ENCODE measurements at places on chromosomes 6 and 20.

- no peak for DNase-seq
Observed at GRCh38 chr6:125245523-125246264, 56.1 kb downstream of the HDDC2 start.

- DNase-seq, result no peak
Observed at GRCh38 chr6:15326067-15326614, 80.3 kb downstream of the JARID2 start.

- DNase-seq, result no peak
Observed at GRCh38 chr20:12617076-12617475, 391.7 kb upstream of the SPTLC3 start.

DNA sequence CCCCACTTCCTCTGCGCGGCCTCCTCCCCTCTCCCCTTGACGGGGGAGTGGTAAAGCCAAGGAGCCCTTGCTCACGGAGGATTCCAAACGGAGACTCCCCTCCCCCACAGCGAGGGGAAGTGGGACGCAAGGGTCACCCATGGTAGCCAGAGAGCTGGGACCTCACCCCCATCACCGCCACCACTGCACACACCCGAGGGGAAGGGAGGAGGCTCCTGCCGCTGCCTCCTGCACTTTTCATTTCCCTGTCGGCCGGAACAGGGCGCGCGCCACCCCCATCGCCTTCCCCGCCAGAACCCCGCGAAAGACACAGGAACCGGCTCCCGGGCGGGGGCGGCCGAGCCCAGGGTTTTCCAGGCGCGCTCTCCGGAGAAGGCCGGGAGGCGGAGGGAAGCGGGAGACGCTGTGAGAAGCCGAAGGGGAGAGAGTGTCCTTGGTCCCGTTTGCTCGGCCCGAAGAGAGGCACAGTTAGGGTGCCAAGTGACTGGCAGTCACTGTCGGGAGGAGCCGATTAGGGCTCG lies 789 bp downstream of the CCND3 start:
- peak; percentile 83 for DNase-seq

- DNase-seq, result peak; percentile 80
Observed at GRCh38 chr6:57221191-57221935, 744 bp downstream of the RAB23 start.

DNA sequence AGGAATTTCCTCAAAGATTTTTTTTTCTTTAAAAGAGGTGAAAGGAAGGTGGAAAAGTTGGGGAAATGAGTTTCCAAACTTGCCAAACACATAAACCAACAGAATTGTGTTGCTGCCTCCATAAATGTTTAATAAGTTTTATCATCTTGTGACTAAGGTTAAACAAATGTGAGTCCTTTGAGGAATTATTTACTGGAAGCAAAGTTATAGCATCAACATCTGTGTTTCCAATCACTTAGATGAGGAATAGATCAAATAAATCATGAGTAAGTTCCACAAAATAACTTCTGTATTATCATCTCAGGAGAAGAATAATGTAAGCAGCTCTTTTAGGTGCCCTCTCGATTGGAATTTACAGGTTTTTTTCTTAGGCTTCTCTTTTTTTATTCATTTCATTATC lies 20.5 kb downstream of the TSHZ2 start:
- no peak for DNase-seq

DNA sequence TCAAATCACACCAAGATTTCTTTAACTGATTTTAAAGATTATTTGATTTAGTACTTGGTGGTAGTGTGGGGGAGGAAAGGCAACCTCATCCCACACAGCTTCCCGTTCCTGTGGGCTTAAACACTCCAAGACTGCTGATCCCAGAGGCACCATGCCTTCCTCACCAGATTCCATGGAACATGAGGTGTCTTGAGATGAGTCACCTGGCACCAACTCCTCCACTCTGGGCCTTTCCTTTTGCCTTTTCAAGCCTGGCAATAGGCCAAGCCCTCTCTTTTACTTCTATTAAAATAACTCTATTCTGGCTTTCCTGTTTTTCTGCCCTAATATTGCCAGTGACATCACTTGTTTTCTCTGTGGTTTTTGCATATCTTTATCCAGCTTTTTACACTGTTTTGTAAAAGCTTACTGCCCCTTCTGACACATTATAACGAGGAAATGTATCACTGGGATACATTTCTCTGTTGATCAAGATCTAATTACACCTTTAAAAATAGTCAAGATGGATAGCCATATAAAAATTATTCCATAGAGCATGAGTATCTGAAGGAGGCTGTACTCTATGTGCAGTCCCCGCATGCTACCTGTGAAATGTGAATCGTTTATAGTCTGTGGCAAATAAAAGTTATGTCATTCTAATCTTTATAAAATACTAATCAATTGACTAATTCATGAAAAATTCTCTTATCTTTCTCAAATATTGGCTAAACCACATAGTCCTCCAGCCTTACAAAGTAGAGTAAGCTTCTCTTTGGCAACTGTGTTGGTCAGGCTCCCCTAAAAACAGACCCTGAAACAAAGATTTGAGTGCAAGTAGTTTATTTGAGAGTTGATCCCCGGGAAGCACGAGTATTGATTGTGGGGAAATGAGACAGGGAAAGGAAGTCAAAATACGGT lies 257.8 kb upstream of the KCNQ5 start:
- no peak for DNase-seq

GRCh38 chr6:7769702-7770101 lies 43.8 kb downstream of the BMP6 start:
- no peak for DNase-seq

DNA sequence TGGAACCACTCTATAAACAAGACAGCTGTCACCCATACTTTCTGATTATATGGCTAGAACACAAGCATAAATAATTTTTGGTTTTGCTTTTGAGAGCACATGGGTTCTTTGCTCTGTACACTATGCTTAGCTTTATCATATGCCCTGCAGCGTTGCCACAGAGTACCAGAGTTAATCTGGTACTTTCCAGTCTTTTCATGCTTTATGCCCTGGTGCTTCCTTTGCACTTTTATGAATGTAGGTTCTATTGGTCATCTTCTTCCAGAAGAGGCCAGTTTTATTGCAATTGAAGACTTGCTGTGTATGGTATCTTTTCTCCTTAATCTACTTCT lies 20.8 kb downstream of the SHLD1 start:
- DNase-seq, result no peak

DNA sequence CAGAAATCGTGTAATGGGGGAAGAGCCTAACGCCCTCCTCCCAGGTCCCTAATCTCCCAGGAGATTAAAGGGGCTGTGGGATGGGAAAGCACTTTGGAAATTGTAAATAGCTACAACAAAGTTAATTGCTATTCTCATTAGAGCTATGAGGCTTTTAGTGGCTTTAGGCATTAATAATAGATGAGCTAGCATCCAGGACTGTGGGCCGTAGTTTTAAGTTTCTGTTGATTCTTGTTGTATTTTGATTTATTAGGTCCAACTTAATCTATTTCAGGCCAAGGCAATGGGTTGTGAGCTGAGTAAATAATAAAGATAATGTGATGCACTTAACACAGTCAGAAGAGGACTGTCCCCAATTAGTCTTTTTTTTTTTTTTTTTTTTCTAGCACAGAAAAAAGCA lies 67.7 kb downstream of the ANKRD6 start:
- no peak for DNase-seq

- DNase-seq, result no peak
Observed at GRCh38 chr6:5160206-5160605, 75.1 kb downstream of the PPP1R3G start.

GRCh38 chr6:21200134-21200870 lies 393.2 kb upstream of the SOX4 start:
- DNase-seq, result no peak

GRCh38 chr6:150002710-150003109 lies 22.6 kb downstream of the RAET1L start:
- DNase-seq, result no peak

GRCh38 chr20:48041078-48041780 lies 255.9 kb upstream of the SULF2 start:
- DNase-seq, result no peak

DNA sequence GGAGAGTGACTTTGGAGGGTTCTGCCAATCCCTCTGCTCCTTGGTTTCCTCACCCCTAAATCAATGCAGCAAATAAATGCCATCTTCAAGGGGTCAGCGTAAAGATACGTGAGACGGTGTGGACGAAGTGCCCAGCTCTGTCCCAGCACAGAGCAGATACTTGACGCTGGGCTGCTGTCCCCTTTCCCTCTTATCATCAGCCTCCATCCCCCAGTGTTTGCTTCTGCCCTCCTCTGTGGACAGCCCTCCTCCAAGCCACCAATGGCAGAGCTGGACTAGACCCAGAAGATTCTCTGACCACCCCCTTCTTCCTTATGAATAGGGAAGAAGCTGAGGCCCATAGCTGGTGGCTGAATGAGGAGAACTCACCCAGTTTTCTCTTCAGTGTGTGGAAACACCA lies 17.7 kb upstream of the PI16 start:
- DNase-seq, result peak; percentile 7

GRCh38 chr6:145929037-145929633 lies 35.0 kb downstream of the SHPRH start:
- no peak for DNase-seq

DNA sequence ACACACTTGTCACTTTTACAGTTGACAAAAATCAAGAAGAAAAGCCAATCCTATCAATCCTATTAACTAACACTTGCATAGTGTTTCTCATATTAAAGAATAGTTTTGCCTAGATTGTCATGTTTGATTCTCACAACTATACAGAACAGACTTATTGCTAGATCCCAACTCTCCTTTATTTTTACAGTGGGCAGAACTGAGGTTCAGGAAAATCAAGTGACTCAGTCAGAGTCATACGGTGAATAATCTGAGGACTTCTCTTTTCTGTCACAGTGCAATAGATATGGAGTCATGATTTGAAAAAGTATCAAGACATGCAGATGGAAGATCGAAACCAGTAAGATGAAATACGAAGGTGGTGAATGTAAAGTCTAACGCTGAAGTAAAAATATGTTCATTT lies 195.1 kb upstream of the CITED2 start:
- no peak for DNase-seq

DNA sequence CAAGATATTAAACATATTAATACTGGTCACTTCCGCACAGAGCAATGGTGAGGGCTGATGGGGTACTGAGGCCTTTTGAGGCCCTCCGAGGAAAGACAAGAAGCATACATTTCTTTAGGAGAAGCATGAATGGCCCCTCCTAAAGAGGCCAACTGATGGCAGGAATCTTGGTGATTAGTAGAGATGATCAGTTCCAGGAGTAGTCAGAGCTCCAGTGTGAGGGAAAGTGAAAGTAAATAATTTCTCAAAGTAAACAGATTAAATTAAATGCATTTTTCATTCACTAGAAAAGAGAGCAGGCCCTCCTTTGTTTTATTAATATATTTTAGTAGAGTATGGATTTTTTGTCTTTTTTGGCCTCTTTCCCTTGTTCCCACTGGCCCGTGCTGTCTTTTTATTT lies 38.2 kb downstream of the NOX3 start:
- DNase-seq, result no peak

DNA sequence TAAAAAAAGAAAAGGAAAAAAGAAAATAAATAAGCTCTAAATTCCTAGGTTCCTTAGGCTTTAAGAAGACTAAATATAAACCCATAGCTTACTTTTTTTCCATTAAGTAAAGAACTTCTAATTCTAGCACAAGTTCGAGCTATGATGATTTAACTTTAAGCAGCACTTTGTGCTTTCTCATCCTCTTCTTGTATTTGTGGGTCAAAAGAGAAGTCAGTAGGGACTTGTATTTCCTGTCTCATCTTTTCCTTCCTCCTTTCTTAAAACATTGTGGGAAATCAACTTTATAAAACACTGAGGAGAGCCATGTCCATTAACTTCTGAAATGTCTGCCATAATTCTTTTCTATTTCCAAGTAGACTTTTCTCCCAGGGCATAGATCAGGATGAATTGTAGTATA lies 637.7 kb upstream of the CITED2 start:
- no peak for DNase-seq

GRCh38 chr20:61705386-61706258 lies 360.1 kb downstream of the TAF4 start:
- DNase-seq, result no peak

- no peak for DNase-seq
Observed at GRCh38 chr6:112321941-112322424, 25.1 kb upstream of the RFPL4B start.

DNA sequence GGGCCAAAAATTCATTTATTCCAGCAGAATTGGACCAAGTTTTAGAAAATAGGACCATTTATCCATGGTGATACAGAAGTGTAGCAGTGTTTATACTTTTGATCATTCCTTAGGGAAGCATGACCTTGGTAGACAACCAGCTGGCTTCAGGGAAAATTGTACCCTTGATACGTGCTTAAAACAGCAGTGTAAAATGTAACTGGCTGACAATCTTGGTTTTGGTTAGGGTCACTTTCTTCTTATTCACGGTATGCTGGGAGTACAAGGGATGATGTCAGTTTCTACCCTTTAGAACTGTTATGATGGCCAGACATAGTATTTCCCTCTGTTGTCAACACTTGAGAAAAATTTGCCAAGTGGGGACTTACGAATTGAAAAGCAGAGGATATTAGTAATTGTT lies 157.1 kb downstream of the BCKDHB start:
- no peak for DNase-seq

- peak; percentile 46 for DNase-seq
Observed at GRCh38 chr6:154969796-154970195, 25.3 kb upstream of the TIAM2 start.

DNA sequence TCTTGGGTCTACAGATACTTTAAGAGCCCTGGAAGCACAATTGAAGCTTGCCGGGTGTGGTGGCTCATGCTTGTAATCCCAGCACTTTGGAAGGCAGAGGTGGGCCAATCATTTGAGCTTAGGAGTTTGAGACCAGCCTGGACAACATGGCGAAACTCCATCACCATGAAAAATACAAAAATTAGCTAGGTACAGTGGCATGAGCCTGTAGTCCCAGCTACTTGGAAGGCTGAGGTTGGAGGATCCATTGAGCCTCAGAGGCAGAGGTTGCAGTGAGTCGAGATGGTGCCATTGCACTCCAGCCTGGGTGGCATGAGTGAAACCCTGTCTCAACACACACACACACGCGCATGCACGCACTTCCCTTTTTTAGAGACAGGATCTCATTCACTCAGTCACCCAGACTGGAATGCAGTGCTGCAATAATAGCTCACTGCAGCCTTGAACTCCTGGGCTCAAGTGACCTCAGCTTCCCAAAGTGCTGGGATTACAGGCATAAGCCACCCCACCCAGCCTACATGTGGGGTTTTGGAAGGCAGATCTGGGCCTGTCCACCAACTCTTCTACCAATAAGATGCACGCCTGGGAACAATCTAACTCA lies 182.5 kb upstream of the JARID2 start:
- peak; percentile 82 for DNase-seq

Measured in cardiac septum (tissue), 1 donor.